ENCODE measurements at places on chromosomes 3 and 15.

DNA sequence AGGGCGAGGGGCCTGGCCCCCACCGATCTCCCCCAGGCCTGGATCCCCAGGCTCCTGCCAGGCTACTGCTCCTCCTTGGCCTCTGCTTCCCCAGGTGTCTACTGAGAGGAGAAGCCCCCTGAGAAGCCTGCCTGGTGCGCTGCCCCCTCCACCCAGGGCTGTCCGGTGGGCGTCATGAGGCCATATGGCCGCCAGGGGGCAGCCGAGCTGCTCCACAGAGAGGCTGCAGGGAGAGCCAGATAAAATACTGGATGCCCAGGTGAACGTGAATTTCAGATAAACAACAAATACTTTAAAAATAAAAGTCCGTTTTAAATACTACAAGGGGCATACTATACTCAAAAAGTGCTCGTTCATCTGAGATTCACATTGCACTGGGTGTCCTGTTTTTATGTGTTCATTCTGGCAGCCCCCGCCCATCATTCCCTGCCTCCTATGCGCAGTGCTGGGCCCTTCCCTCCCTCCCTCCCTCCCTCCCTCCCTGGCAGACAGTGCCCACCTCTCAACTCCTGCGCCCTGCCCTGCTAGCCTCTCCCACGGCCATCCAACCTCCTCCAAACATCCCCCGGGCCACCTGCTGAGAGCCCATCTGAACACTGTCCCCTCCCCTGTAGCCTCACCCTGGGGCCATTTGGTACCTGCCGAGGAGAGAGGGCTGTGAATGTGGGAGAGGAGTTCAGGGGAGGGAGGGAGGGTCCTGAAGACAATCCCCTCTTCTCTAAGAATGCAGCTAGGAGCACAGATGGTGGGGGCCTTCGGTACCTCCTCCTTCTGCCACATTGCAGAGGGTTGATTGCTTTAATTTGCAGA lies 29.6 kb downstream of the PSTPIP1 start:
- DNase-seq, result peak; percentile 85

DNA sequence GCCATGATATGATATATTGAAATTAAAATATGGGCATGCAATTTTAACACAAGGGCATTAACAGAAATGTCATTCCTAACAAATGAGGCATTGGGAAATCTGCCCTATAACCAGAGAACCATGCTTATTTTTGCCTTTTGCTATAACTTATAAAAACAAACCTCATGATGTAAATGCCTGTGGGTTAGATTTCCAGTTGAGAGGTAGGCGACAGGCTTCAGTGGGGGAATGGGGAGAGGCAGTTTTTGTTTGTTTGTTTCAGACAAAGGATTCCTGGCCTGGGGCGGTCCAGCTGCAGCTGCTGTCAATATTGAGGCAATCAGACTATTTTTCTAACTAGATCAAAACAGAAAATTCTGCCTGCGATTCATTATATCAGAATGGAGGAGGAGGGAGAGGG lies 490.4 kb upstream of the CFAP20DC start:
- DNase-seq, result no peak

DNA sequence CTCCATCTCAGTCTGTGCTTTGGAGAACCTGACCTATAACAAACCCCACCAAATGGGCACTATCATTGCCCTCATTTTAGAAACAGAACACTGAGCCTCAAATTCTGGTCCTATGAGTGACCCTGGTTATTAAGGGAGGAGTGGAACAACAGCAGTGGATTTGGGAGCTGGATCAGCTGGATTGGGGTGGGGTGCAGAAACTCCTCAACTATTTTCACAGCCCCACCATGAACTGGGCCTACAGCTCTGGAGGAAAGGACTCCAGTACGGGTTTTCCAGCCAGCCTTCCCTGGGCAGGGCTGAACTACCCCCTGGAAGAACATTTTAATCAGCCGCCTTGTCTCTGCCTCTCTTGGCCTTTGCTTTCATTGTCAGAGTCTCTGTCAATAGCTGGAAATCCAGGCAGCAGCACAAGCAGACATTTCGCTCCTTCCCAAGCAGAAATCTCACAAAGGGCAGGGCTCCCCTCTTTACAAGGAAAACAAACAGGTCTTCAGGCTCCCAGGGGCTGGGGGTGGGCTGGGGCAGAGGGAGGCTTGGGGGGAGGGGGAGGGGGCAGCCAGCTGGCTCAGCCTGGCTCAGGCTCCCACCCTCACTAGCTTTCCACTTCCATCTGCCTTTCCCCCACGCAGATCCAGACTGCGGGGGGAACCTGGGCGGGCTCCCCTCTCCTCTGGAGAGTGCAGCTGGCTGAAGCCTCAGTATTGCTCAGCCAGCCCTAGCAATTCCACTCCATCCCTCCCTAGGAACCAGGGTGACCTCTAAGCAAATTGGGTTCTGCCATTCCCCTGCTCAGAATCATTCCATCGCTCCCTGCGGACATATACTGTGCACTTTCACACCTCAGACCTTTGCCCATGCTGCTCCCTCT lies 13.7 kb upstream of the TLE3 start:
- no peak for DNase-seq

DNA sequence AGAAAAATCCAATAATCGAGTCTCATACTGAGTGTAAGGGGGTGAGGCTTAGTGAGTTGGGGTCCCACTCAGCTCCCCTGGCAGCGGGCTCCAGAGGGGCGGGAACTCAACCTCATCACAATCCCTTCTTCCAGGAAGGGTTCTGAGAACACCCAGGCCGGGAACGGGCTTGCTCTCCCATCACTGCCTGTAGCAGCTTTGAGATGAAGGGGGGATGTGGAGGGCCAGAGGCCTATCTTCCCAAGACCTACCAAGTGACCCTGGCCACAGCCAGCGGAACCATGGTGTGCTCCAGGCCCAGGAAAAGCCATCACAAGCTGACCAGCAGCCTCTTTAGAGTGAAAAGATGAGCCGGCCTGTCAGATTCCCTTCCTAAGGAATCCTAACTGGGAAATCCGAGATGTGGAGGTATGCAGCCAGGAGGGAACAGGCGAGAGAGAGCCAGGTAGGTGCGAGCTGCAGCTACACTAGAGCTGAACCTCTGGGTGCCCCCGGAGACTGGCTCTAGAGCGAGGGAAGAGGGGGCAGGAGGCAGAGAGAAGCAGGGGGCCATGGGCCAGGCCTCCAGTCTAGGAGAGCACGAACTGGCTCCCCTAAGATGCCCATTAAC lies 18.5 kb downstream of the GRAMD2A start:
- DNase-seq, result no peak

DNA sequence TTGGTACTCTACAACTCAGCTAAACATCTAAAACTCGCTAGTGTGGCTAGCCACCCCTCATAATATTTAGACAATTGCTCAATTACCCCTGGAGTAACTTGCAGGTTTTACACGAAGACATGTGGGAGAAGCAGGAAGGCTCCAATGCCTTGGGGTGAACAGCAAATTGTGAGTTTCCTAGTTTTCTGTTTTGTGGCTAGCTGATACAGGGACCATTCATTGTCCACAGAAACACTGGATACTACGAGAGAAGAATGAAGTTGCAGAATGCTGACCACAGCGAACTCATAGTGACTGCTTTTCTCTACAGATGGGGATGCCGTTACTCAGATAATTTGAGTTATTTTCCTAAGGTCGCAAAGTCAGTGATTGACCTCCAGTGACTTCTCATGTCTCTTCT lies 212.9 kb downstream of the P3H2 start:
- no peak for DNase-seq

GRCh38 chr3:152957491-152957890 lies 122.6 kb downstream of the P2RY1 start:
- DNase-seq, result no peak

GRCh38 chr15:75923756-75924155 lies 20.1 kb downstream of the FBXO22 start:
- peak; percentile 22 for DNase-seq

GRCh38 chr15:94297558-94297957 lies 66.2 kb downstream of the MCTP2 start:
- DNase-seq, result no peak

- DNase-seq, result no peak
These were observed 21.8 kb upstream of the CLDN18 start for GRCh38 chr3:137988152-137988551.

- DNase-seq, result no peak
These were observed 170.2 kb downstream of the FEZF2 start for GRCh38 chr3:62203152-62203551.

GRCh38 chr15:57752436-57752835 lies 45.9 kb downstream of the POLR2M start:
- DNase-seq, result no peak

GRCh38 chr3:107929088-107929487 lies 161.7 kb downstream of the CD47 start:
- no peak for DNase-seq

- no peak for DNase-seq
These were observed 408.9 kb downstream of the GAP43 start for GRCh38 chr3:116032176-116032575.

GRCh38 chr15:89367485-89368451 lies 33.1 kb upstream of the POLG start:
- no peak for DNase-seq

DNA sequence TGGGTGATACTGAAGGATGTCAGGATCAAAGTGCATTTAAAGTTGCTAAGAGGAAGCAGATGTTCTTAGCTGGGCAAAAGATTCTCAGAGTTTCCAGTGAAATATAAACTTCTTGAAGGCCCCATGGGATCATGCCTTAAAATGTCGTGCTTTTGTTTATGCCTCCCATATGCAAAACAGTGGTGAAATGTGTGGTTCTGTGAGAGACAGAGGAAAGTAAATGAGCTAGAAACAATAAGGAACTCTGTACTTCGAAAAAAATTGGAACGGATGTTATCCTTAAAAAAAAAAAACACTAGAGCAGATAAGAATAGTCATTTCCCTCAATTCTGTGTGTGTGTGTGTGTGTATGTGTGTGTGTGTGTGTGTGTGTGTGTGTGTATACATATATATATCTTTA lies 497.0 kb upstream of the TBL1XR1 start:
- DNase-seq, result no peak

- DNase-seq, result no peak
These were observed 277.2 kb downstream of the TBL1XR1 start for GRCh38 chr3:176919836-176920765.

DNA sequence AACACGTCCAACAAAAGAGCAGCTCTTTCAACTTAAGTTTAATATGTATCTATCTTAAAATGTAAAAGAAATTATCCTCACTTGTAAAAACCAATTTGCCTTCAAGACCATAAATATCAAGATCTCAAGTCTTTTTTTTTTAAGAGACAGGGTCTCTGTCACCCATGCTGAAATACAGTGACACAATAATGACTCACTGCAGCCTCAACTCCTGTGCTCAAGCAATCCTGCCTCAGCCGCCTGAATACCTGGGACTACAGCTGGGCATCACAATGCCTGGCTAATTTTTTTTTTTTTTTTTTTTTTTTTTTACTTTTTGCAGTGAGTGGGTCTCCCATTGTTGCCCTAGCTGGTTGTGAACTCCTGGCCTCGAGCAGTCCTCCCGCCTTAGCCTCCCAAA lies 26.0 kb downstream of the ACAP2 start:
- no peak for DNase-seq

DNA sequence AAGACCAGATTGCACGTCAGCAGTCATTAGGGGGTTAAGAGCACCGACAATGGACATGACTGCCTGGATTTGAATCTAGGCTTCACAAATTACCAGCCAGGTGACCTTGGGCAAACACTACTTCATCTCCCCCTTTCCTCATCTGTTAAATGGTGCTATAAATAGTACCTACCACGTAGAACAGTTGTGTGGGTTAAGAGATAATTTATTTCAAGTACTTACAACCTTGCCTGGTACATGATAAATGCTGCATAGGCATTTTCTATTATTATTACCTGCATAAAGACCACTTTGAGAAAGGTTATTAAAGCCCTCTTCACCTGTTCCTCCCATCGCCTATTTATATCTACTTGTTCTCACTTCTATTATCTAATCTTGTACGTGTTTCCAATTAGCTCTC lies 64.7 kb downstream of the BTD start:
- DNase-seq, result no peak

- no peak for DNase-seq
These were observed 518 bp downstream of the OXSR1 start for GRCh38 chr3:38165722-38166387.

GRCh38 chr3:186255703-186256331 lies 106.2 kb downstream of the DGKG start:
- DNase-seq, result no peak

DNA sequence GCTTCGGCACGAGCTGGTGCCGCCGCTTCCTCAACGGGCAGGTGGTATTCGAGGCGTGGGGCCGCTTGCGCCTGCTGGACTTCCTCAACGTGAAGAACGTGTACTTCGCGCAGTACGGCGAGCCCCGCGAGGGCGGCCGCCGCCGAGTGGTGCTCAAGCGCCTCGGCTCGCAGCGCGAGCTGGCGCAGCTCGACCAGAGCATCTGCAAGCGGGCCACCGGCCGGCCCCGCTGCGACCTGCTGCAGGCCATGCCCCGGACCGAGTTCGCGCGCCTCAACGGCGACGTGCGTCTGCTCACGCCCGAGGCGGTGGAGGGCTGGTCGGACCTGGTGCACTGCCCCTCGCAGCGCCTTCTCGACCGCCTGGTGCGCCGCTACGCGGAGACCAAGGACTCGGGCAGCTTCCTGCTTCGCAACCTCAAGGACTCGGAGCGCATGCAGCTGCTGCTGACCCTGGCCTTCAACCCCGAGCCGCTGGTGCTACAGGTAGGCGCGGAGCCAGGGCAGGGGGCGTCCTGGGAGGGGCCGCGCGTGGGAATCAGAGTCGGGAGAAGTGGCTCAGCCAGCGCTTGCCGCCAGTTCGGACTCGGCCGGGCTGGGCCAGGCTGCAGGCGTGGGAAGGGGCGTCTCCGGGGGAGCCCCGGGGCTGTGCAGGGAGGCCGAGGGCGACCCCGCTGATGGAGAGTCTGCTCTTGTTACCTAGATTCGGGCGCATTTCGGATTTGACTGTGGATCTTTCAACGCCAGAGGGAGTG lies 1.1 kb downstream of the DIPK2A start:
- DNase-seq, result peak; percentile 73

DNA sequence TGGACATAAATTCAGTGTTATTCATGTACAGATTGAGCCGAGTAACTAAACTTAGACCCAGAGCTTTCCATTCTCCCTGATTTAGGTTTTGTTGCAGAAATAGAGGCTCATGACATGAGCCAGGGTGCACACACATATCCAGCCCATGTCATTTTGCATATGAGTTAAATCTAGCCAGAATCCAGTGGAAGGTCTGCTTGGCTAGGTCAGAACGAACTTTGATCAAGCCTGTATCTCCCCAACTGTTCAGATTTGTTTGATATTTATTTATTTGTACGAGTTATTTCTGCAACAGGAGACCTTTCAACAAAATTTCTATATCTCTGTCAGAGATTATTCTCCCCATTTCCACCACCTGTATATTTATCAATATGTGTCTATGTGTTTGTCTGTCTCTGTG lies 247.5 kb upstream of the THBS1 start:
- no peak for DNase-seq

Data from activated T-cell treated with anti-CD3 and anti-CD28 coated beads, Interleukin-2, amount 50 U/mL, for 48 hours (primary cell).